ENCODE measurements at places on chromosomes 7 and 10.

DNA sequence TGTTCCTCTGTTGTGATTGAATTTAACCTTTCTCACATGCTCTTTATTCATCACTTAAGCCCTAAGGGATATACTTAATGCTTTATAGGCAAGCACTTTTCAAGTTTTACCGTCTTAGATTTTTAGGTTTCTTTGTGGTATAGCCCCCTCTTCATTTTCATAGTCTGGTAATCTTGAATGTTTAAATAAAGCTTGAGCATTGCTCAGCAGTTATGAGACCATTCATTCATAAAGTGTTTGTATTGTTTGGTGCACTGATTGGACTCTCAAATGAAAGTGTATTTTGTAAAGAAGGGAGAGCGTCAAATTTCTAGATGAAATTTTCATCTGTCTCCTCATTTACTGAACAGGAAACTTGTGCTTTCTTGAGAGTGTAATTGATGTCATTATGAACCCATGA lies 25.2 kb downstream of the TASOR2 start:
- peak; percentile 1 for DNase-seq

DNA sequence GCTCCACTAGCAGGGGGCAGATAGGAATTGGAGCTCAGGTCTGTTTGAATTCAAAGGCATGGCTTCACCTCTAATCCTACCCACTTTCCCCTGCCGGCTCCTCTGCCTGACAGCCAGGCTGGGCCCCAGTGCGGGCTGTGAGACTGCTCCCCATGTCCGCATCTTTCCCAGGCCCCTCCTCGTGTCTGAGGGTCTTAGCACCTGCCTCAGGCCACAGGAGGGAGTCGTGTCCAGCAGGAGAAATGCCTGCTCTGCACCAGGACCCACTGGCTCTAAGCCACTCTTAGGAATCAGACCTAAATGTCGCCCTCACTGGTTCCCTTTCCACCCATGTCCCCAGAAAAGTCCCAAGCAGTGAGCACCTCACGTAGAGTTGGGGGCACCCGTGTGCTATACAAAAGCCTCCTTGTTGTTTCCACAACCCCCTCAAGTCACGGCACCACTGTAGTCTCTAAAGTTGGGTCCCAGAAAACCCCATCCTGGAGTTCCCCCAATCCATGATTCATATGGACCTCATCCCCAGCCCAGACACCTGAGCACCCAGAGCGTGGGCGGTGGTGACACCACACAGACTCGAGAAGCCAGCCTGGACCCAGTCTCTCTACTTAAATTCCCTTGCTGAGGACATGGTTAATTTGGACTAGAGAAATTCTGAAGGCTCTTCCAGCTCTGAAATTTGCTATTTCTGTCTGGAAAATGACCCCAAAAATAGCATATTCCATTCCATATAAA lies 466.4 kb upstream of the ZMIZ1 start:
- DNase-seq = no peak

DNA sequence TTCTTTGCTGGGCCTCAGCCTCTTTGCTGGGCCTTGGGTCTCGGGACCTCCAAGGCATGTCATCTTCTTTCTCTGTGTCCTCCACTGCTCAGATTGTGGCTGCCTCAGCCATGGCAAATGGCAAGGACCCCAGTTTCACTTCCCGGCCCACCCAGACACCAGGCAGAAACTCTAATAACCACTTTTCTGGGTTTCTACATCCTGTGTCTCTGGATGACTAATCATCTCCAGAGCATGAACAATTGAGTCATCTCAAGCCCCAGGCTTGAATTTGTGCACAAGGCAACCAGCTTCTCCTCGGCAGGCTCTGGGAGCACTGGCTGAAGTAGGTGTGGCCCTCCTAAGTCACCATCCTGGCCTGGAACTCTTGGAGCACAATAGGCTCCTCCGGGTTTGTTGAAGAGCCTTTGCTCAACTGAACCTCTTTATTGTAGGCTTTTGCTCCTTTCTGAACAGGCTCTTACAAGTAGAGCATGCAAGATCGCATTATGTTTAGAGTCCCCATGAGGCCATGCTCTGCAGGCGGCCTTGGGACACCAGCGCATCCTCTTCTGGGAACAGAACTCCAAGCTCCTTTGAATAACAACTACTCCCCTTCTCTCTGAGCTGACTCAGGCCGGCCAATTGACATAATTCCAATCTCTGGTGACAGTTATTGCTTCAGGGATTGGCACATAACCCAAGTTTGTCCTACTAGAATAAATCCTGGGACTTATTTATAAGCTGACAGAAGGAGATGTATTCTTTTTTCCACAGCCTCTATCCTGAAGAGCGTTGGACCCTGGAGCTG lies 218.1 kb downstream of the WDR11 start:
- DNase-seq = no peak

GRCh38 chr10:84938117-84938905 lies 609.9 kb downstream of the CCSER2 start:
- peak; percentile 5 for DNase-seq

GRCh38 chr7:35714407-35714806 lies 19.5 kb upstream of the HERPUD2 start:
- DNase-seq = no peak

DNA sequence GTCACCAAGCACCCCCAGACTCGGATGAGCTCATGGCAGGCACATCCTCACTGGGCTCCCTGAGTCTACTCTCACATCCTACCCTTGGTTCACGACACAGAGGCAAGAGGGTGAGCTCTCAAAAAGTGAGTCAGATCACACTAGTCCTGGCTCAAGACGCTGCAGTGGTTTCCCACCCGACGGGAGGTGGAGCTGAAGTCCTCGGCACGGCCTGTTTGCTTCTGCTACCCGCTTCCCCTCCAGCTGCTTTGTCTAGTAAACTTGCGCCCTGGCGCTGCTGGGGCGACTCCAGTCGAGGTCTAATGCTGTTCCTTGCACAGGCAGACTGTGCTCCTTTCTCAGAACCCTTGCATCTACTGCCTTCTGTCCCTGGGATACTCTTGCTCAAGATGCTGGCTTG lies 13.5 kb upstream of the SFMBT2 start:
- no peak for DNase-seq

- DNase-seq = no peak
Measured at GRCh38 chr7:88091988-88092675, 127.7 kb downstream of the SRI start.

GRCh38 chr10:71945819-71946474 lies 18.2 kb upstream of the CHST3 start:
- no peak for DNase-seq

DNA sequence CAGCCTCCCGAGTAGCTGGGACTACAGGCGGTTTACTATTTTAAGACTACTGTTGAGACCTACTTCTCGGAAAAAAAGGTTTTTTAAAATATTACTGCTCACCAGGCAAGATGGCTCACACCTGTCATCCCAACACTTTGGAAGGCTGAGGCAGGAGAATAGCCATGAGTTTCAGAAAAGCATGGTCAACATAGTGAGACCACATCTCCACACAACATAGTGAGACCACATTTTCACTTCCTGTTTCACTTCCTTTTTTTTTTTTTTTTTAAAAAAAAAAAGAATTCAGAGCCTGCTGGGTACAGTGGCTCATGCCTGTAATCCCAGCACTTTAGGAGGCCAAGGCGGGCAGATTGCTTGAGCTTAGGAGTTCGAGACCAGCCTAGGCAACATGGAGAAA lies 46.5 kb downstream of the SVOPL start:
- no peak for DNase-seq

GRCh38 chr7:132424821-132425724 lies 151.2 kb downstream of the PLXNA4 start:
- no peak for DNase-seq

GRCh38 chr10:114391599-114391998 lies 12.7 kb downstream of the AFAP1L2 start:
- no peak for DNase-seq

DNA sequence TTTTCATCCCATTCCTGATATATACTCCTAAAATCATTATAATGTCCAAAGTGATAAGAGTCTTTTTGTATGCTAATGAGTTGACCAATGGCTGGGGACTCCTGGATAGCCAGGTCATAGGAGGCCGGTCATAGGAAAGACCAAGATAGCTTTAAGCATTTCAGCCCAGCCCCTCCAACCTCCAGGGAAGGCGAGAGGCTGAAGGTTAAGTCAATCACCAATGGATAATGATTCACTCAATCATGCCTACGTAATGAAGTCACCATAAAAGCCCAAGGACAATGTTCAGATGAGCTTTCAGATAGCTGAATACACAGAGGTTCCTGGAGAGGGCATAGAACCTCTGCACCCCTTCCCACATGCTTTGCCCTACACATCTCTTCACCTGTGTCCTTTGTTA lies 75.7 kb downstream of the VWDE start:
- no peak for DNase-seq

GRCh38 chr10:113350311-113351040 lies 202.4 kb upstream of the HABP2 start:
- DNase-seq = no peak

- no peak for DNase-seq
Measured at GRCh38 chr10:56231436-56231835, 129.6 kb downstream of the ZWINT start.

Measured in DMS79 treated with DMSO at 0.1 percent for 48 hours (cell line).